ENCODE measurements at places on chromosomes 5 and 9. TPM values are rescaled to one million over a fixed set of nuclear protein-coding genes. Genes with fewer than 3 reads are reported as not detected.

DNA sequence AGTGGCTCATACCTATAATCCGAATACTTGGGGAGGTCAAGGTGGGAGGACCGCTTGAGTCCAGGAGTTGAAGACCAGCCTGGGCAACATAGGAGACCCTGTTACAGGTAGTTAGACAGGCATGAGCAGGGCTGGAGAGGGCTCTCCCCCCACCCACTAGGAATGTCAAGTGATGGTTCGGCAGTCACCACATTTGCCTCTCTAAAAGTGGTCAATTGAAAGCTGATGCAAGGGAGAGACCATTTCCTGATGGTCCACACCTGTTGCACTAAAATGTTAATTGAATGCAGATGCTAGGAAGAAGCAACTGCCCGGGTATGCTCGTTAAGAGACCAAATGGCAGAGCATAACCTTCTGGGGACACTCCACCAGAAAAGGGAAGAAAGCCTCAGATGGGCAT lies 82.7 kb downstream of the SFXN1 start:
- DNase-seq, result no peak

DNA sequence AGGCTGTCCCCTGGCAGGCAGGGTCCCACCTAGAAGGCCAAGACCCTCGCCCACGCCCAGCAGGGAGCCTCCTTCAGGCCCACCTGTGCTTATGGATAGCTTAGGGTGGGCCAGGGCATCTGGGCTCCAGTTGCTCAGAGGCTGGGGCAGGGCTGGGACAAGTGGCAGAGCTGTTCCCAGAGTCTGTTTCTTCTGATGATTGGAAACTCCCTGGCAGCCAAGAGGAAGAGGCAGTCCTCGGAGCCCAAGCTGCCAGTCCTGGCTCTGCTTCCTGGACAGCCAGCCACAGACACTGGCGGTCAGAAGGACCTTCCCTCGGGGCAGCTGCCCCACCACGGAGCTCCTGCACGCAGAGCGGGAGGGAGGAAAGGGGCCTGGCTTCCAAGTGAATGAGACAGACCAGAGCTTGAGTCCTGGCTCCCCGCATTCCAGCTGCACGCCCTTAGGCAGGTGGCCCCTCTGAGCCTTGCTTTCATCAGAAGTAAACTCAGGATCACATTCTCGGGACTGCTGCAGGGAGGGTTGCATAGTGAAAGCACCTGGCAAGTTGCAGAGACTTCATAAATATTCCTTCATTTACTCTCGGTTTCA lies 37.9 kb upstream of the GABRP start:
- DNase-seq, result peak; percentile 90

The SCAMP1 gene
- total RNA-seq, result 53.6 TPM

GRCh38 chr5:87400305-87400899 lies 12.3 kb downstream of the CCNH start:
- DNase-seq, result peak; percentile 46

DNA sequence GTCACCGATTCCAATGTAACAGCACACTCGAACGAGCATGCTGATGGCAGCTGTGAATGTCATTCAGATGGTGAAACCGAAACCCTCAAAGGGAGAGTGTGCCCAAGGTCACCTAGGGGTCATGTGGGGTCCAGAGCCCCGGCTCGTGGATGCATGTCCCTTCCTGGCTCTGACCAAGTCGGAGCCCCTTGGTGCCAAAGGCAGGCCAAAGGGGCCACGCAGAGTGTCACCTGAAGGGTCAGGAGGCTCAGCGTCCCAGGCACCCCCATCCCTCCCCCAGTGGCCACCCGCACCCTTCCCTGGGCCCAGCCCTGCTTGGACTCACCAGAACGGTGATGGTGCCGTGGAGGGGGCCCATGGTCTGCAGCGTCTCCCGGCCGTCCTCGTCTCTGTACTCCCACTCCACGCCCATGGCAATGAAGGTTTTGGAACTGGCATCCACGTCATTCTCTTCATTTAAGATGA lies 69.5 kb downstream of the ZNF354C start:
- DNase-seq, result no peak

- no peak for DNase-seq
Measured at GRCh38 chr5:149916334-149917072, 28.1 kb downstream of the PDE6A start.

DNA sequence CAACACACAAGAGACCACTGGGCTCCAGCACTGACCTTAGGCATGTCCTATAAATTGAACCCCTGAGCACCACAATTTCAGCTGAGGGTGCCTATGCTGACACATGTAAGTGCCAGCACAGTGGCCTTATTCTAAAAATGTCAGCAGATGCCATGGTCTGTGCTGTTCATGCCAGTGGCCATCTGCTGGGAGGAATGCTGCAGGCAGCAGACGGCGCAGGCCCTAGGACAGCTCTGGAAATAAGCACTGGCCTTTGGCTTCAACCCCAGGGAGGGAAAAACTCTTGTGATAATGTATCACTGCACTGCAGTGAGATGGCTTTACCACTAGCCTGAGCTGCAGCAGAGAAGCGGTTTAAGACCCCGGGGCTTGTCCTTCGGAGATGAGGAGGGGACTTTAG lies 98.5 kb downstream of the SYK start:
- no peak for DNase-seq

DNA sequence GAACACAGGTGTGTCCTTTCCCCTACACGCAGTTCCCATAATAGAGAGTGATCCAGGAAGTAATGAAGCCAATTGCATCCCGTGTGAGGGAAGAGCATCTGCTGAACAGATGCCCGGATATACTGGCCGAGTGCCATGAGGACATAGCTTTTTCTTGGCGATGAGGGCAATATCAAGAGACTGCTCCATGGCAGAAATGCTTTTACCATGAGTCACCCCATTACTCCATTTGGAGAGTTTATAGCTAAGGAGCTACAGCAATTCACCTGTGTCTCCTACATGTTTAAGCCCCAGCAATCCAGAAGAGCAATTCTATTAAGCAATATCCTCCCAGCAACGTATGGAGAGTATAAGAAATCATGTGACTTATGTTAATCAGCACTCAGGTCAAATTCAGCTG lies 222.0 kb upstream of the KLF4 start:
- peak; percentile 99 for DNase-seq

The SPATA31C1 gene
- total RNA-seq, result not detected

DNA sequence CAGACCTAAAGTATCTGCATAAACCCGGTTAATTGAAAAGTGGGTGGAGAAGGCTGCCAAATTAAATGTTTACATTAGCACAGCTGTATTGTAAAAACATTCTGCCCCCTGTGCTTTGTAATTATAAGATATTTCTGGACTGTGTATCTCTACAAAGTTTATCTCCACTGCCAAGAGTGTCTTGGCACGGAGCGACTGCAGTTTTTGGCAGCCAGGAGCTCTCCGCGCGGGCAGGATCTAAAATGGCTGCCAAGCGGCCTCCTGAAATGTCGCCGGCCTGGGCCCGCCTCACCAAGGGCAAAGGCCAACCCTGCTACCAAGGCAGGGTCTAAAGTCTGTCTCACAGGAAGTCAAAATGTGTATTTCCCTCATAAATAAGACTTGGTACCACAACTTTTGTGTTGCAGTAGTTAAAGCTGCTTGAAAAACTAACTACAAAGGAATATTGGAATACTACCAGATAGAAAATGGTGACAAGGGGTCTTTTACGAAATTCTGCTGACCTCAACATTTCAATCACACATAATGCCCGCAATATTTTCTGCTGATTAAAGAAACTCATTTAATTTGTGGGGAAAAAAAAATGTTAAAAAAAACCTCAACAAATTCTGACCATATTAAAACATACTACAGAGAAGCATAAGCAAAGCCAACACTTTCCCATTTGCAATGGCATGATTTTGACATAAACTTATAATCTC lies 110.4 kb downstream of the NFIB start:
- no peak for DNase-seq

GRCh38 chr5:61632064-61632463 lies 300.0 kb downstream of the ZSWIM6 start:
- no peak for DNase-seq

GRCh38 chr9:86594724-86595123 lies 240.5 kb upstream of the TUT7 start:
- no peak for DNase-seq

- DNase-seq, result no peak
Measured at GRCh38 chr9:127686461-127687393, 20.1 kb upstream of the CFAP157 start.

GRCh38 chr9:8859416-8859815 lies 1059.8 kb upstream of the DMAC1 start:
- no peak for DNase-seq

GRCh38 chr9:94606646-94607422 lies 13.2 kb upstream of the FBP2 start:
- no peak for DNase-seq

The FRMPD1 gene
- total RNA-seq, result not detected

DNA sequence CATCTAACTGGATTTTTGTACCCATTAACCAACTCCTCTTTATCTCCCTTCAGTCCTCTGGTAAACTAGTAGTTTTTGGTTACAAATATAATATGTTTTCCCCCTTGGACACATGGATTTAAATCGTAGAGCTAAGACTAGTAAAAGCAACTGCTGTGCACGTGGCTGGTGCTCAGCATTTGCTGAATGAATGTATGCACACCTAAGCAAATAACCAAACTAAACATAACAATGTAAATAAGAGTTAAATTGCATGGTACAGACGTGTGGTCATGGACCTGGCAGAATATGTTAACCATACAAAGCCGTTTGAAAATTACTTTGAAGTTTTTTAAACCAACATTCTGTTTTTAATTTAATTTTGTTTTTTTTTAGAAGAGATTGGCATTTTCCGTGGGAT lies 65.2 kb upstream of the FYB1 start:
- no peak for DNase-seq

The PCDHA9 gene
- not detected for total RNA-seq

DNA sequence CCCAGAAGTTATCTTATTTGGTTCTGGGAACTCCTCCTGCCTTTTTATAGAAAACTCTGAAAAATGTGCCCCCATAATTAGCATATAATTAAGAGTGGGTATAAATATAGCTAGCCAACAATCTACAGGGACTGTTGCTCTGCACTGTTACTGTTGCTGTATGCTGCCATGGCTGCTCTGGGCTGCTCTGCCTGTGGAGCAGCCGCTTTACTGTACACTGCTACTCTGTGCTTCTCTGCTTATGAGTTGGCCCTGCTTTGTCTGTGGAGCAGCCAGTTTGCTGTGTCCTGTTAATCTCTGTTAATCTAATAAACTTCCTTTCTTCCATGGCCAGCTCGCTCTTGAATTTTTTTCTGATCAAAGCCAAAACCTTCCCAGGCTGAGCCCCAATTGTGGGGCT lies 2244.0 kb upstream of the ACO1 start:
- no peak for DNase-seq

- no peak for DNase-seq
Measured at GRCh38 chr5:158502686-158503085, 597.0 kb downstream of the EBF1 start.

GRCh38 chr9:123757960-123758359 lies 172.0 kb downstream of the DENND1A start:
- no peak for DNase-seq

- DNase-seq, result no peak
Measured at GRCh38 chr5:128350705-128351104, 187.3 kb downstream of the FBN2 start.

- DNase-seq, result no peak
Measured at GRCh38 chr5:77993855-77994318, 217.7 kb upstream of the TBCA start.

DNA sequence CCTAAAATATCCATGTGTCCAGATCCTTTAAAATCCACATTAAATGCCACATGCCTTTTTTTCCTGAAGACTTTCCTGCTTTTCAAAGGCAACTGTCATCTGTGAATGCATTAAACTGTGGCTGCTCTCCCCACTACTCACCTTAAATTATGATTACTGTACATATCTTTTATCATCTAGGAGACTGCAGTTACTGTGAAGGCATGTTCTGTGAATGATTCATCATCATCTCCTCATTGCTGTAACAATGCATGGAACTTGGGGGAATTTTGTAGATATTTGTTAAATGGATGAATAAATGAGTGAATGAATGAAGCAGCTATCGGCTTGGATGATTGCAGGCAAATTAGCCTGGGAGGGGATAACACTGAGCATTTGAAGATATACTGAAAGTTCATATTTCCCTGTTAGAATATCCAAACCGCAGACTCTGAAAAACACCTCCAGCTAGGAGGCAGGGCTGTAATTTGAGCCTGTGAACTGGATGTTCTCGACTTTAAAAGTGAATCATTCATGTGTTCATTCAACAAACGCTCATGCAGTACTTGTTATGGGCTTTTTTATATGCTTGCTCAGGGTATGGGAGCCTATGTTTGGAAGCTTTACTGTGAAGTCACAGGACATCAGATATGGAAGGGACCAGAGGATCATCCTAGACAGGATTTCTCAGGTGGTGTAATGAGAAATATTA lies 519.2 kb downstream of the KIF4B start:
- DNase-seq, result no peak

- no peak for DNase-seq
Measured at GRCh38 chr5:2451100-2451499, 300.4 kb downstream of the IRX2 start.

The SIL1 gene
- 24.9 TPM for total RNA-seq

The MEGF10 gene
- total RNA-seq, result 13.7 TPM

GRCh38 chr5:82812575-82812974 lies 264.6 kb downstream of the TMEM167A start:
- no peak for DNase-seq

GRCh38 chr5:19987612-19988361 lies at the start of gene CDH18:
Gene CDH18 (minus strand): TSS chr5:19988200. CDS start chr5:19838986, 149,214 bp downstream.
- DNase-seq, result peak; percentile 44

DNA sequence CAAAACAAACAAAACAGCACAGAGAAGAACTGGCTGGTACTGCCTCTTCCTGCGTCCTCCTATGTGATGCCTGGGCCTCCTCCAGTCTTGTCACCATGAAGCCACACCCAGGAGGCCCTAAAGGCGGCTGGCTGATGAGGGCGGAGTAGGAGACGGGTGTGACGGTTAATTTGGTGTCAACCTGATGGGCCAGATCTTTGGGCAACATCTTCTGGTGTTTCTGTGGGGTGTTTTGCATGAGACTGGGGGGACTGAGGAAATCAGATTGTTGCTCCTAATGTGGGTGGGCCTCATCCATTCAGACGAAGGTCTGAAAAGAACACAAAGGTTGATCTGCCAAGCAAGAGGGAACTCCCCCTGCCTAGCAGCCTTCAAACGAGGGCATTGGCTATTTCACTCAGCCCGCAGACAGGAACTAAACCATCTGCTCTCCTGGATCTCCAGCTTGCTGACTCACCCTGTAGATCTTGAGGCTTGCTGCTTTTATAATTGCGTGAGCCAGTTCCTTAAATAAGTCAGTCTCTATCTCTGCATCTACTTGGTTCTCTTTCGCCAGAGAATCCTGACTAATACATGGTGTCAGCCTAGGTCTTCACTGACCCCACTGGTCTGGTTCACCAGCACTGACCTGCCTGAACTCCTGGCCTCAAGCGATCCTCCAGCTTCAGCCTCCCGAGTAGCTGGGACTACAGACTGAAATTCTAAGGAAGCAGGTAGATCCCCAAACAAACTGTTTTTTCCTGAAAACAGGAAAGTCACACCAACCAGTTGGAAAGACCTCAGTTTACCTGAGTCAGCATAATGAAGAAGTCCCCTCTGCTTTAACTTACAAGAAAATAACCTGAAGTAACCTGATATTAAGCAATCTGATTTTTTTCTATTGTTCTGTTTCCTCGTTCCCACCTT lies 12.8 kb upstream of the ZFP62 start:
- DNase-seq, result peak; percentile 84

All from RPMI7951 (cell line).